D721Med (cell line): ENCODE measurements at places on chromosomes 4 and X.

DNA sequence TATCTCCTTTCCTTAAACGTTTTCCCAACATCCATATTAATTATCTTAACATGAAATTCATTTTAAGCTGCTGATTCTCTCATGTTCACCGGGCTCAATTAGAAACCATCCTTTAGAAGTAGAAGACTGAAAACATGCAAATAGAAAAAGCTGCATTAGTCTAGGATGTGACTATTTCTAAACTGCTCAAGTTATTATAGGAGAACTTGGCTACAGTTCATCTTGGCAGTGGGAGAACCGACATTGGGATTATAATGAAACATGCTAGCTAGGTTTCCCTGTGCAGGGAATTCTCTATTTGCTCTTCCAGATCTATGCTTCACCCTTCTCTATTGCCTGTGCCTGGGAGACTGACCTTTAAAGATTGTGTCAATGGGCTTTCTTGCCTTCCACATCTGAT is 151.0 kb upstream of the PPARGC1A start:
- DNase-seq = no peak

- no peak for DNase-seq
Observed at GRCh38 chr4:186669159-186669731, 54.4 kb downstream of the FAT1 start.

GRCh38 chr4:120327276-120327675 is 260.6 kb upstream of the MAD2L1 start:
- DNase-seq = no peak

- DNase-seq = no peak
Observed at GRCh38 chr4:118087366-118087765, 53.1 kb downstream of the NDST3 start.

DNA sequence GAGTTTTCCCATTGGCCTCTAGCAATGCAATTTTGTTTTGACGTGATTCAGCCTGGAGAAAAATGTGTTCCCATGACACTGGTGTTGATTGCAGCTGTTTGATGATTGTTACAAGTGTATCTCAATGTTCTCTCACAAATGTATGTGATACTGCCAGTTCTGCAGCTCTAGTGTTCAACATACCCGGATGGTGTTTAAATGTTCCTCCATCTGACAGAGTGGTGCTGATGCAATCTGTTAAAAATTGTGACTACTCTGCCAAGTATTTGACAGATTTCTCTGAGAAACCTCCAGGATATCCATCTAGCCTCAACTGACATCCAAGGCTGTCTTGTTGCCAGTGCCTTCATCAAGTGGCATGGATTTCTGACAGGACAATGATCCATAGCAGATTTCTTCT is 657.2 kb upstream of the DIAPH2 start:
- DNase-seq = no peak

GRCh38 chr4:8506373-8507195 is 66.0 kb downstream of the TRMT44 start:
- no peak for DNase-seq

DNA sequence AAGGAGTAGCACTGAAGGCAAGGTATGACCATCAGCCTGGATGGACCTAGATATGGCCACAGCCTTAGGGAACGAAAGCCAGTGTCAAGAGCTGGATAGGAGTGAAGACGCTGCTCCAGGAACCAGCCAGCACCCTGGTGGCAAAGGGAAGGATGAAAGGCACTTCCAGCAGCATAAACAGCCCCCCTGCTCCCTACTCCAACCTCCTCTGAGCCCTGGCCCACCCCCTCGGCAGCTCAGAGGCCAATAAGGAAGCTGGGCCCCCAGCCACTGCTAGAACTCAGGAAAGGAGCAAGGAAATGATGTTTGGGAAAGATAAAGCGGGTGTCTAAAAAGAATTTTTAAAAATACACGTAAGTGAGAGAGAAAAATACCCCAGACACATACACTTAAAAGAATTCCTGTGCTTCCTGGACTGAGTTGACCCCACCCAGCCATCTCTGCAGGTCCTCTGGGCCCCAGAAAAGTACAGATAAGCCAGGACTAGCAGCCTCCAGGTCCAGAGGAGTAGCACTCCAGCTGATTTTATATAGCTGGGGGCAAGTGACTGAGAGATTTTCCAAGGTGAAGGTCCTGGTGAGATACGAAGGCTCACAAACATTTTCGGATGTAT is 170.4 kb downstream of the SHROOM4 start:
- no peak for DNase-seq

DNA sequence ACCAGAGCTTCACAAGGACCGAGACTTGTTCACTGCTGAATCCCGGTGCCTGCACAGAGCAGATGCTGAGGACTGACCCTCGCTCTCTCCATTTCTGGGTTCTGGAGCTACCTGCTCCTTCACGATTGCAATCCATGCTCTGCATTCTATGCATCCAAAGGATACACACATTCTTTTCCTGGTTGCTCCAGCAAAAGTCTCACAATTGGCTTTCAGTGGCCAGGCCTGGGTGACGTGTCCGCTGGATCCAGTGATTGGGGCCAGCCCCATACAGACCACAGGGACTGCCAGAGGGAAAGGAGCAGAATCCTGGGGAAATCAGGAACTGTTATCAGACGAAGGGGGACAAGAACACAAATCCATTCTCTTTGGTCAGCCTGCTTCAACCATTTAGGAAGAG is 14.9 kb upstream of the CDKN2AIP start:
- DNase-seq = no peak
